Left lung (tissue), 14 donors: ENCODE measurements at places on chromosomes 11 and 22. TPM values are rescaled to one million over a fixed set of nuclear protein-coding genes. Genes with fewer than 3 reads are reported as not detected.
A peak's percentile ranks its signal among the peaks of the same experiment; 100 is the strongest.

- DNase-seq, result peak; percentile 47
These were observed 1248.4 kb downstream of the BRD1 start for GRCh38 chr22:48579043-48579927.

GRCh38 chr11:86671531-86672006 lies 847 bp downstream of the ME3 start:
- peak; percentile 45 for DNase-seq

GRCh38 chr11:68051191-68052136 lies 12.6 kb downstream of the TCIRG1 start:
- no peak for DNase-seq

GRCh38 chr11:31902706-31903105 lies 91.6 kb upstream of the PAX6 start:
- DNase-seq, result no peak

DNA sequence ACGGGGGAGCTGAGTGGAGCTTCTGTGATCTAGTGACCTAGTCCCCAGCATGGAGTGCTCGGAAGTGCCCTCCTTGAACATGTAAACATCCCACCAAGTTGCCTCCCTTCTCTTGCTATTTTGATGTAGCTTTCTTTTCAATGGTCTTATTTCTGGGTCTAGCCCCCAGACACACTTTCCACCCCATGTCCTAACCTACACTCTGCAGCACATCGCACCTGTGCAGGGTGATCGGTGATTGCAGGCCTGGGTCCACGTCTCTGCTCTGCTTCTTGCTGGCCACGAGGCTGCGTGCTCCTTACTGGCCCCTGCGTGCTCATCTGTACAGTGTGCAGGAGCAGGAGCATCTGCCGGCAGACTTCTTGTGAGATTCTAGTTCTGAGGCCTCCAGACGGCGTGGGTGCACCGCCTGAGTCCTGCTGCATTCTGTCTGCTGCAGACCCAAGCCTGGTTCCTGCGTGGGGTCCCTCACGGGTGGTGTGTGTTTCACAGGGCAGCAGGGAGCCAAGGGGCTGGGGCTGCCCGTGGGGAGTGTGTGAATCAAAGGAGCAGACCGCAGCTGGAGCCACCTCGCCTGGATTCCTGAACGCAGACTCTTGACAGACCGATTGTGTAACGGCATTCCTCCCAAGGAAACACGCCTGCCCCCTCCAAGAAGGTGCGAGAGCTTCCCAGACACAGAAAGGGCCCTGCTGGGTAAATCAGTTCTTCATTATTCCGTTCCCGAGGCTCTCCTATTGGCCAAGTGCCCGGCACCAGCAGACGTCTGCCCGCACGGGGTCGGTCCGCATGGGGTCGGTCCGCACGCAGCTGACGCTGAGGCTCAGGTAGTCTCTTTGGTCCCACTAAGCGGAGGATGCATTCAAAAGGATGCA lies 44.4 kb upstream of the MYEOV start:
- no peak for DNase-seq

Gene ZDHHC13
- total RNA-seq, result 14.0 TPM

Gene MGAT3
- 6.7 TPM for total RNA-seq

Gene OR51B2
- not detected for total RNA-seq

Gene ATM
- 79.4 TPM for total RNA-seq
